ENCODE measurements at places on chromosomes 1 and 21.

GRCh38 chr1:22533244-22533895, 29.9 kb upstream of the EPHA8 start:
- no peak for DNase-seq

GRCh38 chr1:204169858-204170257, 3.7 kb upstream of the REN start:
- no peak for DNase-seq

DNA sequence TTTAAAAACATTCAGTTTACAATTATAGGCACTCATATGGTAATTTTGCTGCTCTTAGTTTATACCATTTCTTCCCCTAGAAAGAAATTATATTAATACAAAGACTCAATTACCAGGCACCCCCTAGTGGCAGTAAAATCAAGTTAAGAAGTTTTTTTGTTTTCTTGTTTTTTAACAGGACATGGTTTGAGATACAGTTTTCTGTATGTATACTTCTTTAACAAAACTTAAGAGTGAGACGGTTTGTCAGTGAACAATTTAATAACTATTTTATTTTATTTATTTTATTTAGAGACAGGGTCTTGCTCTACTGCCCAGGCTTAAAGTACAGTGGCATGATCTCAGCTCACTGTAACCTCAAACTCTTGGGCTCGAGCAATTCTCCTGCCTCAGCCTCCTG, 224.6 kb downstream of the FAF1 start:
- peak; percentile 8 for DNase-seq

GRCh38 chr1:101769520-101769919, 227.2 kb downstream of the OLFM3 start:
- no peak for DNase-seq

- DNase-seq: no peak
Measured at GRCh38 chr21:45490049-45490731, 52.0 kb downstream of the SLC19A1 start.

GRCh38 chr1:174982971-174983689, 16.6 kb upstream of the CACYBP start:
- DNase-seq: peak; percentile 72

- no peak for DNase-seq
Measured at GRCh38 chr1:6481820-6482219, 9.6 kb downstream of the PLEKHG5 start.

DNA sequence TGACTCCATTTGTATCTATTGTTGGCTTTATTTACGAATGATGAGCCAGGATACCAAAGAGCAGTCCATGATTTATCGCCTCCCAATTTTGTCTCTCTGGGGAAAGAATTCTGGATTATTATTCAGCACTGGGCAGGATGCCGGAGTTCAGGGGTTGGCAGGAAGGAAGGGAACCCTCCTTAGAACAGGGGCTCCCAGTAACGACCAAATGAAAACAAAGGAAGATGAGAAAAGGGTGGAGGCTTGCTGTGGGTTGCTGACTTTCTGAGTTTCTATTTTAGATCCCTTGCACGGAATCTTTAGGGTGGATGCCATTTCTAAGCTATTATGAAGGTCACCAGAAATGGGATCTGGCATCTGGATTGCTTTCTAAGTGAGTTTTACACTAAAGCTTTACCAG, 231.2 kb upstream of the LYPLAL1 start:
- no peak for DNase-seq

- DNase-seq: no peak
Measured at GRCh38 chr1:93851327-93851712, 27.7 kb downstream of the DNTTIP2 start.

GRCh38 chr1:112628516-112628915, 8.9 kb downstream of the CAPZA1 start:
- DNase-seq: no peak

DNA sequence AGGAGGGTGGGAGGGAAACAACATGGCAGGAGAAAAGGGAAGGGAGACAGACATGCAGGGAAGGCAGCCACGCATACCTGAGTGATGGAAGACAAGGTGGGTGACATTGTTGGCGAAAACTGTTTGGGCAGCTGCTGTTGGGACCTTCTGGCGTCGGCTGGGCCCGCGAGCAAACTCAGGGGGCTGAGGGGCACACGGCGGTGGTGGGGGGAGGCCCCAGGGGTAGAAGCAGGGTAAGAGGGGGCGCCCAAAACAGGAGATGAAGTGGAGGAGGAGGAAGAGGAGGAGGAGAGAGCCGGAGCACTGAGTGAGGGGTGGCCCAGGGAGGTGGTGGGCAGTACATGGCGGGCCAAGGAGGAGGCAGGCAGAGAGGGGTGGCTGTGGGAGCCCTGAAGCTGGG, 4.7 kb upstream of the DENND4B start:
- DNase-seq: no peak

DNA sequence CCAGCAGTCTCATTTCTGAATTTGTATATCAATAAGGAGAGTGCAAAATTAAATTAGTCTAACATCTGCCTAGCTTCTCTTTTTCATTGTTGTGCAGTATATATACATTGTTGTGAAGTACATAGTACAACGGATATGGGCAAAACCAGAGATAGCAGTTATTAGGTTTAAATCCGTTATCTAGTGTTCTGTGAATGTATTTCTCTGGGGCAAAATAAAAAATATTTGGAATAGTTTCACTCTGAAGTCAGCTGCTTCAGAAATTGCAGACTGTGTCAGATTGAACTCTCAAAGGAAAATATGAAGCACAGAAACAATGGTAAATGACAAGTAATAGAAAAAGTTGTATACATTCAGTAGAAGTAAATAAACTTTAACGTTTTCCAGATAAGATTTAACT, 836.5 kb upstream of the CXADR start:
- DNase-seq: no peak

All from CD4-positive, alpha-beta T cell treated with Interleukin-4 for 4 hours (primary cell).